SK-N-DZ (cell line): ENCODE measurements at places on chromosomes 7 and 10.

- no peak for DNase-seq
Observed at GRCh38 chr7:33248671-33249070, 119.3 kb downstream of the BBS9 start.

DNA sequence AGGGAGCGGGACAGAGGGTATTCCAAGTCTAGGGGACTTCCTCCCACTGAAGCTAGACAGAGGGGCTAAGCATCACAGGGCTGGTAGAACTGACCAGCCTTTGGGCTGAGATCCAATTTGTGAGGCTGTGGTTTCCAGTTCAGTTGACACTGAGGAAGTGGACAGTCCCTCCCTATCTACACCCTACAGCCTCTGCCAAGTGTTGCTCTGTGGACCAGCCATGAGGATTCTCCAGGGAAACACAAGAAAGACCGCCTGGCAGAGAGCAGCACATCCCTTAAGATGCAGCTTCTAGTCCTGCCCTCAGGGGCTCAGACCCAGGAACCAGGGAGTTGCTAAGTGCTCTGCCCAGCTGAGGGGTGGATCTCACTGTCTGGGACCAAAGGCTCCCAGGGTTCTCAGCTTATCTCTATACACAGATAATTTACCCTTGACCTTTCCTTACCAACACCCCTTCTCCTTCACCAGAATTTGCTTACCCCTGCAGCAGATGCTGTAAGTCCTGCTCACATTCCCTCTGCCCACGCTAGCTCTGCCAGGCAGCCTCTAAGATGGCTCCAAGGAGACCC is 252.0 kb downstream of the SKIDA1 start:
- no peak for DNase-seq

GRCh38 chr7:101673951-101674350 is 44.9 kb upstream of the MYL10 start:
- DNase-seq = no peak

- no peak for DNase-seq
Observed at GRCh38 chr7:40704172-40704571, 569.4 kb downstream of the SUGCT start.

DNA sequence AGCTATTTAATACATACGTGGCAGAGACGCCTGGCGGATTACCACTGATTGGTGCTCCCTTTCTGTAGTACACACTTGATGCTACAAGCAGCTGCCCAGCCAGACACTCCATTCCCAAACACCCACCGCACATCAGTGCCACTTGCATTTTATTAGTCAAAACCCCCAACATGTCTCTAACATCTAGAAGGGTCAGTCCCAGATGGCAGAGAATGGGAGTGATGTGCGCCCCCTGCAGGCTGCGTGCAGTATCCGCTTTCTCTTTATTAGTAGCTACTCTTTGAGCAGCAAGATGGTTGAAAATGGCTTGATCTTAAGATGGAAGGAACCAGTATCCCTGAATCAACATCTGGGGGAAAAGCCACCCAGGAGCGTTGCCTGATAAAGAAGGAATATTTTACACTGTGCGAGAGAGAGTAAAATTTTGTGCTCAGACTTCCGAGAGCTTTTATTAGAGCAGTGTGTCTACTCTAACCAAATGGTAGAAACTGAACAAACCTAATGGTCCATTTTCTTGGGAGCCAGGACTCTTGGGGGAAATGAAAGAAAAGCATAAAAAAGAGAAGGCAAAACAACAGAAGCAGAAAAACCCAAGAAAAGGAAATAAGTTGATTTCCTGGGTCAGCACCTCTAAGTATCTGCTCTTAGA is 78.3 kb downstream of the ST8SIA6 start:
- no peak for DNase-seq

- no peak for DNase-seq
Observed at GRCh38 chr7:66804001-66804400, 63.5 kb downstream of the RABGEF1 start.

DNA sequence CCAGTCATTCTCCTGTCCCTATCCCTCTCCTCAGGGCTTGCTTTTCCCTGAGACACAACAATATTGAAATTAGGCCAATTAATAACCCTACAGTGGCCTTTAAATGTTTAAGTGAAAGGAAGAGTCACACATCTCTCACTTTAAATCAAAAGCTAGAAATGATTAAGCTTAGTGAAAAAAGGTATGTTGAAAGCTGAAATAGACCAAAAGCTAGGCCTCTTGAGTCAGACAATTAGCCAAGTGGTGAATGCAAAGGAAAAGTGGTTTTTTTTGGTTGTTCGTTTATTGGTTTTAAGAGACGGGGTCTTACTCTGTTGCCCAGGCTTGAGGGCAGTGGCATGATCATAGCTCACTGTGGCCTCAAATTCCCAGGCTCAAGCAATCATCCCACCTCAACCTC is 9.7 kb upstream of the ATAD1 start:
- no peak for DNase-seq

DNA sequence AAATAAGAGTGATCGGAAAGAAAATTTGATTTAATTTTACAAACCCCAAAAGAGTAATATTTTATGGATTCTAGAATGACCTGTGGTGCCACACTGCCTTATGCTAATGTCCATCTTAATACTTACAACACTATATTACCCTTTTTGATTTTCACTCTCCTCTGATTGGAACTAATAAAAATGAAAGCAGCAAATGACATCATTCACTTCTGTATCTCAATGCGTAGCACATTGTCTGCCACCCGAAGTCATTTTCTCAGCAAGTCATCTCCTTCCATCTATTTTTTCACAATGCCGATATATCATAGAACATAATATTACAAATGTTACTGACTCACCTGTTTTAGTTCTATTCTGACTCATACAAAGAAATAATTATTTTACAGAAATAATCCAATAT is 127.5 kb upstream of the PCLO start:
- DNase-seq = no peak

DNA sequence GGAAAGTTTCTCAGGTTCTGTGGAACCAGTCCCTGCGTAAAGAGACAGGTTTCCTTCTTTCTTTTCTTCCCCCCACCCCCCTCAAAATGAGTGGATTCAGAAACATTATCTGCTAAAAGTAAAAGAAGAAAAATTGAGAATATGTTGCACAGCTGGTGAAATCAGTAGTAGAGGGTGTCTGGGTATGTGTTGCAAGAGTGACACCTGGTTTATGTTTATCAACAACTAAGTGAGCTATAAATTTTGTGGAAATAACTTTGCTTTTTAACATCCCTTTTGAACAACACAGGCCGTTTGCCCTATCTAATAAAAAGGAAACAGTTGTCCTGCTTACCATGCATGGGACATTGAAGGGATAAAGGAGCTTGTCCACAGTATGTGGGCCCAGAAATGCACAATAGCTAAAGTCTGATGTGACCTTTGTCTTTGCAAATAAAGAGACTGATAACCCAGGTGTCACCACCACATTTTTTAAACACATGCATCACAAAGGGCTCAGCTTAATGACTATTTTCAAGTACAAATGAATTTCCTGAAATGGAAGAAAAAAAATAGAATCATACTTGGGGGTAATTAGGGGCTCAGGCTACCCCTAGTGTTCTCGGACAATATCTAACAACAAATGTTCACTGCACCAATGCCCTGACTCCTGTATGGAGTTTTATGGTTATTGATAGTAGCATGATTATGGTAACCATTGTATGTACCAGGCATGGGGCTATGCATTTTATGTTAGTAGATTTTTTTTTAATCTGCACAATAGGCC is 221.7 kb upstream of the TCF7L2 start:
- DNase-seq = no peak

- DNase-seq = no peak
Observed at GRCh38 chr7:11436316-11436715, 395.7 kb downstream of the THSD7A start.

- no peak for DNase-seq
Observed at GRCh38 chr7:102122026-102122425, 164.6 kb upstream of the SH2B2 start.

GRCh38 chr7:50798126-50798525 is 15.4 kb upstream of the GRB10 start:
- DNase-seq = no peak

DNA sequence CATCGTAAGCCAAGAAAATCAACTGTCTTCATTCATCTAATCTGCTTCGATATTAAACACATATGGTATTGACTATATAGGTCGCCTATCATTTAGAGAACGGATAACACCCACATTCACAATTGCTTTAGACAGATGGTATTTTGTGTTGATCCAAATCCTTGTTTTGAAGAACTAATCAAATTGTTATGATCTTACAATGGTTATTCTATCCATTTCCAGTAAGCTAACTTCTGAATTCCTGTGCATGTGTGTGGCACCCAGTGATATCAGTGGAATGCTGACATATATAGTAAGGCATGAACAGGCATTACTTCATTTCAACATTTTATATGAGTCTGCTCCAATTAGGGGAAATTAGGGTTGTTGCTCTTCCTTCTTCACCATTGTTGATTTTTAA is 98.8 kb downstream of the SEMA3E start:
- DNase-seq = no peak

DNA sequence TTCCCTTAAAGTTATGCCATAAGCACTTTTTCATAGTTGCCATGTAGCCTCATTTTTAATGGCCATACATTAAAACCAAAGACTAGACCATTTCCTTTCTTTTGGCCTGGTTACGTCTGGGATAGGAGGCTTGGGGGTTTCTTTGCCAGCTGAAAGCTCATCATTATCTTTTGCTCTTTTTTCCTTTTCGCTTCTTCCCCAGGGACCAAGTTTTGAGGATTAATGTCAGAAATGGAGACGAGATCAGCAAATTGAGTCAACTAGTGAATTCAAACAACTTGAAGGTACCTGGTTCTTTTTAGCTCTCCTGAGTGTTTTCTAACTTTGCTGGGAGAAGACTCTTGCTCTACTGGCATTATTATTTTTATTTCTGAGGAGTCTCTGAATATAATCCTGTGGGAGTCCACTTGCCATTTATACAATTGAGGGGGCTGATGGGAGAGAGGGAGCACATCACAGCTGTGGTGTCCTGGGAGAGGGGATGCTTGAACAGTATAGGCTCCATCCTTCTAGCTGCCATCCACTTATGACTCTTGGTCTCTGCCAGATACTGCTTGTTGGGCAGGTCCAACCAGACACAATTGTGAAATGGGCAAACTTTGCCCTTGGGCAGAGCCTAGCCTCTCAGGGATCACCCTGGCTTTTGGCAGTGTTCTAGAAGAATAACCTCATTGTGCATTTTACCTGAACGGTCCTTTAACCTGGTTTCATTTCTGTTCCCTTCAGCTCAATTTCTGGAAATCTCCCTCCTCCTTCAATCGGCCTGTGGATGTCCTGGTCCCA is 5.8 kb downstream of the CPA4 start:
- no peak for DNase-seq

DNA sequence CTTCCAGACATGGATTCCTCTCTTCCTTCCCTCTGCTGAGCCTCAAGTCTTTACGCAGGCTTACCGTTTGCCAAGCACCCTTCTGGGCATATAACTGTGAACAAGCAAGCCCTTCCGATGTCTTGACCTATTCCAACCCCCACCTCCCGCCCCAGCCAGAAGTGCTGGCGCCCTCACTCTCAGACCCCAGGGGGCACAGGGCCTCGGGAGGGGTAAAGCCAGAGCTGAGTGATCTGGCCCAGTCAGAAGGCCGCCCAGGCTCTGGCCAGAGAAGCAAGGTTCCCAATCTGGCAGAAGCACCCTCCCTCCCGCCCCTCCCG is 1.2 kb downstream of the PRRT4 start:
- no peak for DNase-seq

DNA sequence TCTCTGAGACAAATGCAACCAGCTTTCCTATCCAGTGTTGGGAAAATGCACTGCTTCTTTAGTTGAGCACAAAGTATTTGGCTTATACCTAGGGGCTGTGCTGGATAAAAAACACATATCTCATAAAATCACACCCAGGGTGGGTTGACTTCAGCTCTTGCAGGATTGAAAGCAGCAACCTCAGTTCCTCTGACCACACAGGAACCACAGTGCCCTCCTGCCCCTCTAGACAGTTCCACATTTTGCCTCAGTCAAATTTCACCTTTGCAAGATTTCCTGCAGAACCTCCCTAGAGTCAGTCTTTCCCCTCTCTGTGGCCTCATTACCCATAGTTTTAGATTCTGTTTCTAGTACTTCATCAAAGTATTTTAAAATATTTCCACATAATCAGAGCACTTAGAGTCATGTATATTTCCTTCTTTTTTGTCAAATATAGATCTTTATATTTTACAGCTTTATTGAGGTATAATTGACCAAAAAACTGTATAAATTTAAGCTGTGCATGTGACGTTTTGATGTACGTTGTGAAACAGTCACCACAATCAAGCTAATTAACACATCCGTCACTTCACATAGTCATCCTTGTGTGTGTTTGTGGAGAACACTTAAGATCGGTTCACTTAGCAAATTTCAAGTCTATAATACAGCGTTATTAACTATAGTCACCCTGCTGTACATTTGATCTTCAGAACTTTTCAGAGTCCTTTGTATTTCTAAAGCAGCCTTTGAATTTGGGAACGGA is 37.0 kb upstream of the EGR2 start:
- DNase-seq = no peak

- no peak for DNase-seq
Observed at GRCh38 chr10:71203124-71203523, 9.2 kb upstream of the UNC5B start.

GRCh38 chr10:97017474-97017903 is 168.3 kb downstream of the SLIT1 start:
- no peak for DNase-seq

DNA sequence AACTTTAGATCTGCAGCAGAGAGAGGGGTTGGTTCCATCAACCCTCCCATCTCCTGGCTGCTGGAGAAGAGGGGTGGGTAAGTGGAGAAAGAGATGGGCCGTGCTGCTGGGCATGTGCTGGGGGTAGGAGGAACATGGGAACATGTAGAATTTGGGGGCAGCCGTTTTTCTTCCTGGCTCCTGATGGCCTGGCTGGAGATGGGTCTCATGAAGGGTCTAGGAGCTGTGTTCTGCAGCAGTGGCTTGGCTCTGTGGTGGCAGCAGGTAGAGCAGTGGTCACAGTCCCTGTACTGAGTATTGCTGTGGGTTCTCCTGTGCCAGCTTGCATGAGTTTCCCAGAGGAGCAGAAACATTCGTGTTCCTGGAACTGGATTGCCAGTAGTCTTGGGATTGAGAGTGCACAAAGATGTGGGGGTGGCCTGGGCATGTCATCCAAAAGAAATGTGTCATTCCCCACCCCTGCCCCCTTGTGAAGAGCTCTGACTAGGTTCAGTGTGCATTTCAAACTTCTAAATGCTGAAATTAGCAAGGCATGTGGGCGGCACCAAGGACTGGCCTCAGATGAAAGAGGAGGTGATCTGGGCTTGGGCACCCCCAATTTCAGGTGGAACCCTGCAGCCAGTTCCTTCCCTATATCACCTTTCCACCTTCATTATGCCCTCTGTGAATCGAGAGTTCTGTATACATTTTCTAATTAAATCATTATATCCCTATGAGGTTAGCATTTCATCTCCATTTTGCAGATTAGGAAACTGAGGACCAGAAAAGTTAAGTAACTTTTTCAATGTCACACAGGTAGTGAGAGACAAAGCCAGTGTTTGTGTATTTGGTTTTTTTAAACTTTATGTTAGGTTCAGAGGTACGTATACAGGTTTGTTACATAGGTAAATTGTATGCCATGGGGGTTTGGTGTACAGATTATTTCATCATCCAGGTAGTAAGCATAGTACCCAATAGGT is 2.1 kb downstream of the CHST3 start:
- no peak for DNase-seq
